Breast epithelium (tissue), 4 donors: ENCODE measurements at places on chromosomes 12 and 14. TPM values are rescaled to one million over a fixed set of nuclear protein-coding genes. Genes with fewer than 3 reads are reported as not detected.
A peak's percentile ranks its signal among the peaks of the same experiment; 100 is the strongest.

Gene TAS2R7
- not detected for total RNA-seq

Gene SARNP
- total RNA-seq, result 55.3 TPM

Gene CLEC4E
- 2.0 TPM for total RNA-seq

Gene FOXG1
- total RNA-seq, result not detected

Gene EML1
- 25.9 TPM for total RNA-seq

GRCh38 chr12:122961531-122962329 is 4.5 kb downstream of the ABCB9 start:
- H3K4me1 ChIP-seq, result peaks cover 21% of the 10 kb centered on the region
- H3K27ac ChIP-seq, result peak overlapping the region; percentile 64
- no peak for DNase-seq

DNA sequence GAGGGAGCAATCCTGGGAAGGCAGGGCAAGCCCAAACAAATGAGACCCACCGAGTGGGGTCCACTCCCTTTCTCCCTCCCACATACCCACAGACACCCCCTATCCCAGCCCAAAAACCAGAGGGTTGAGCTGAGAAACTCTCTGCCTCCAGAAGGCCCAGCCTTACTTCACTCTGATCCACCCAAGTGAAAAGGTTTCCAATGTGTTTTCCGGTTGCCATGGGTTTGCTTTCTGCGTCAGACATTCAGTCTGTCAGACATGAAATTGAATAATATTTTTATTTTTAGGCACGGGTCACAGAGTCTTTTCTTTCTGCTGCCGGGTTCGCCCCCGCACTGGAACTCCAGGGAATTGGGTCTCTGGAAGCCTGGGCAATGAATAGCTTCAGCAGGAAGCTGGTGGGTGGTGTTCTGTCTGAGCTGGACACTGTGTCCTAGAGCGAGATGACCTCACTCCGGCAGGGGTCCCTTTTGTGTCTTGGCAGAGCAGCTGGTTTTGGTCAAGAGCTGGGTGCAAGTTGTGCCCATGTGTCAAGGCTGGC is 69.8 kb upstream of the CLMN start:
- H3K36me3 ChIP-seq, result no peaks in the 10 kb centered on the region
- peak overlapping the region; percentile 70 for H3K27ac ChIP-seq
- no peaks in the 10 kb centered on the region for H3K4me1 ChIP-seq
- no peak overlapping the region for H3K4me3 ChIP-seq
- no peaks in the 10 kb centered on the region for H3K27me3 ChIP-seq

GRCh38 chr12:29612912-29613311 is 115.4 kb upstream of the OVCH1 start:
- no peaks in the 10 kb centered on the region for H3K36me3 ChIP-seq
- DNase-seq, result no peak
- H3K4me1 ChIP-seq, result no peaks in the 10 kb centered on the region
- H3K27me3 ChIP-seq, result no peaks in the 10 kb centered on the region
- no peak overlapping the region for H3K27ac ChIP-seq
- no peak overlapping the region for H3K4me3 ChIP-seq

GRCh38 chr12:100566887-100567637 is 6.4 kb upstream of the GAS2L3 start:
- no peak for DNase-seq
- no peak overlapping the region for H3K4me3 ChIP-seq
- H3K4me1 ChIP-seq, result no peaks in the 10 kb centered on the region
- no peaks in the 10 kb centered on the region for H3K27me3 ChIP-seq

DNA sequence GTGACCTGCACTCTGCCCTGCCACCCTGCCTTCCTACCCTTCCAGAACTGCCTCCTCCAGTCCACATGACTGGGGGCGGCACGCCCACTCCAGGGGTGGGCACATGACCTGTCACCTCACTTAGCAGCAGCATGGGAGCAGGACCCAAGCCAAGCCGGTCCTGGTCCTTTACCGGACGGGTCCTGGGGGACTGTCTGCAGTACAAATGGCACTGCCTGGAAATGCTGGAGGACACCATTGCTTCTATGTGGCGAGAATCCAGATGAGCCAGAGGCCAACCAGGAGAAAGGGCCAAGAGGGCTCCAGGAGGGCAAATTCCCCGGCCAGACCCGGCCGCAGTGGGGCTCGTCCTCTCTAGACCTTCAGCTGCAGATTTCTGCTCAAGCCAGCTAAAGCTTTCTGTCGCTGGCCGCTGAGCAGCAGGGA is 33.1 kb downstream of the ITPK1 start:
- DNase-seq, result no peak
- H3K4me1 ChIP-seq, result no peaks in the 10 kb centered on the region
- no peak overlapping the region for H3K27ac ChIP-seq

DNA sequence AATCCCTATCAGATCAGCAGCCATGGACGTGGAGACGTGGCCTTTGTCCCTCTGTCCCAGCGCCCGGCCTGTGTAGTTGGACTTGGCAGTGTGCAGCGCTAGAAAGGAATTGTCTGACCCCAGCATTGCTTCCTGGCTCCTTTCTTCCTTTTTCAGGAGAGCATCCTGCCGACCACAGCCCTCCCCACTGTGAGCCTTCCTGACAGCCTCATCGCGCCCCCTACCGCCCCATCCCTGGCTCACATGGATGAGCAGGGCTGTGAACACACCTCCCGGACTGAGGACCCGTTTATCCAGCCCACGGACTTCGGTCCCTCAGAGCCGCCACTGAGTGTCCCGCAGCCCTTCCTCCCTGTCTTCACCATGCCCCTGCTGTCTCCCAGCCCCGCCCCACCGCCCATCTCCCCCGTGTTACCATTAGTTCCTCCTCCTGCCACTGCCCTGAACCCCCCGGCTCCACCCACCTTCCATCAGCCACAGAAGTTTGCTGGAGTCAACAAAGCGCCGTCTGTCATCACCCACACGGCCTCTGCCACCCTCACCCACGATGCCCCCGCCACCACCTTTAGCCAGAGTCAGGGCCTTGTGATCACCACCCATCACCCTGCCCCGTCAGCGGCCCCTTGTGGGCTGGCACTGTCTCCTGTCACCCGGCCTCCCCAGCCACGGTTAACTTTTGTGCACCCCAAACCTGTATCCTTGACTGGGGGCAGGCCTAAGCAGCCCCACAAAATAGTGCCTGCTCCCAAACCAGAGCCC is 40.6 kb downstream of the IL31 start:
- DNase-seq, result no peak
- H3K4me3 ChIP-seq, result no peak overlapping the region
- H3K27me3 ChIP-seq, result no peaks in the 10 kb centered on the region

- DNase-seq, result no peak
- no peaks in the 10 kb centered on the region for H3K4me1 ChIP-seq
- no peaks in the 10 kb centered on the region for H3K27me3 ChIP-seq
- H3K27ac ChIP-seq, result no peak overlapping the region
- H3K36me3 ChIP-seq, result no peaks in the 10 kb centered on the region
- no peak overlapping the region for H3K4me3 ChIP-seq
Observed at GRCh38 chr12:65152596-65152995, 16.8 kb upstream of the LEMD3 start.

- H3K4me1 ChIP-seq, result no peaks in the 10 kb centered on the region
- H3K4me3 ChIP-seq, result no peak overlapping the region
- H3K27ac ChIP-seq, result peak overlapping the region; percentile 86
- peak; percentile 78 for DNase-seq
- no peaks in the 10 kb centered on the region for H3K36me3 ChIP-seq
- H3K27me3 ChIP-seq, result no peaks in the 10 kb centered on the region
Observed at GRCh38 chr14:50045039-50045711, 71.2 kb downstream of the VCPKMT start.

- H3K27ac ChIP-seq, result no peak overlapping the region
- no peaks in the 10 kb centered on the region for H3K4me1 ChIP-seq
- H3K4me3 ChIP-seq, result no peak overlapping the region
- no peaks in the 10 kb centered on the region for H3K27me3 ChIP-seq
- H3K36me3 ChIP-seq, result peaks cover 7% of the 10 kb centered on the region
Observed at GRCh38 chr14:95204705-95205104, 47.4 kb upstream of the DICER1 start.

DNA sequence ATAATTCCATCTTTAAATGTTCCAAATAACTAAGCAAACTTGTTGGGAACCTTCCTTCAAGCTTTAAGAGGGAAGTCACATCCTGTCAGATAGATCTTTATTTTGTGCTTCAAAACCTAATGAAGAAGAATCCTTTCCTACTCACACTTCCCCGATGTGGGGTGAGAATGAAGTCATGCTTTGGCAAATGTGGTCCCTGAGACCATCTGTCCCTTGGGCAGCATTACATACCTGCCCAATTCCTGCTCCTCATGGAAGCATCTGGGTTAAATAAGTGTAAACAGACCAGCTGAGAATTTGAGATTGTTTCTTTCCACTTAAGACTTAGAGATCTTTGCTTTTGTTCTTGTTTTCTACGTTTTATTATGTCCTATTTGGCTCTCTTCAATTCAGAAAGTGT is 606.0 kb upstream of the TMEM132C start:
- DNase-seq, result no peak
- H3K27me3 ChIP-seq, result no peaks in the 10 kb centered on the region
- no peak overlapping the region for H3K27ac ChIP-seq

DNA sequence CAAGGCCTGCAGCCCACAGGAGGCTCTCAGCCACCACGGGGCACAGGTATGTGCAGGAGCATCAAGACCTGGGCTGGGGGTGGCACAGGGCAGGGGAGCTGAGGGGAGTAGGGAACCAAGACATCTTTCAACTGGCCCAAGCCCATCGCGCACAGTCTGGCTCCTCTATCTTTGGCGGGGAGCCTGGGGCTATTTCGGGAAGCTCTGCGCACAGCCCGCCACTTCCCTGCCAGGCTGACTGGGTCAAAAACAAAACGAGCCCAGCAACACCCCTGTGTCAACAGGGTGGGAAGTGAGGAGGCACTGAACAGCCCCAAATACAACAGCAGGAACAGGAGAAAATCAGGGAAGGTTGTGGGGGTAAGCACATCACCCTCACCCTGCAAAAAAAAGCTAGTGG is 83.9 kb downstream of the ARL6IP4 start:
- no peak for DNase-seq
- no peaks in the 10 kb centered on the region for H3K4me1 ChIP-seq
- H3K27ac ChIP-seq, result peak overlapping the region; percentile 68
- no peaks in the 10 kb centered on the region for H3K27me3 ChIP-seq

DNA sequence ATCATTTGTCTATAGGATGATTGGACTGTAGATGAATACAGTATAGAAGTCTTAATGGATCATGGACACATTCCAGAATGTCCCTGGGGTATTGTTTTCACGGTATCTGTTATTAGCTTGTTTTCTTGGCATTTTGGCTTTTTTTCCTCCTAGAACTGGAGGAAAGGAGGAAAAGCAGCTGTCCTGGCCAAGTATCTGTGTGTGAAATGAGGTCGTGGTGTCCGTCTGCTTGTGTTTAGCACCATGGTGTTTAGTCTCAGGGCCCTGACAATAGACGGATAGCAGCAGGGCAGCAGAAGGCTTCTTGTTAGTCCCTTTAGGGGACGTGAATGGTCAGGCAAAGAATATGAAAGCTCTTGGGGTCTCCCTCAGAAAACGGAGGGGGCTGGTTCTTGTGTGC is 21.2 kb downstream of the FGF6 start:
- H3K4me3 ChIP-seq, result no peak overlapping the region
- H3K4me1 ChIP-seq, result no peaks in the 10 kb centered on the region
- peaks cover 4% of the 10 kb centered on the region for H3K27me3 ChIP-seq
- no peaks in the 10 kb centered on the region for H3K36me3 ChIP-seq
- H3K27ac ChIP-seq, result no peak overlapping the region

GRCh38 chr12:26203167-26203780 is 7.9 kb downstream of the SSPN start:
- no peak overlapping the region for H3K4me3 ChIP-seq
- H3K27ac ChIP-seq, result no peak overlapping the region
